NAMALWA (cell line): ENCODE measurements at places on chromosomes 4 and X.

DNA sequence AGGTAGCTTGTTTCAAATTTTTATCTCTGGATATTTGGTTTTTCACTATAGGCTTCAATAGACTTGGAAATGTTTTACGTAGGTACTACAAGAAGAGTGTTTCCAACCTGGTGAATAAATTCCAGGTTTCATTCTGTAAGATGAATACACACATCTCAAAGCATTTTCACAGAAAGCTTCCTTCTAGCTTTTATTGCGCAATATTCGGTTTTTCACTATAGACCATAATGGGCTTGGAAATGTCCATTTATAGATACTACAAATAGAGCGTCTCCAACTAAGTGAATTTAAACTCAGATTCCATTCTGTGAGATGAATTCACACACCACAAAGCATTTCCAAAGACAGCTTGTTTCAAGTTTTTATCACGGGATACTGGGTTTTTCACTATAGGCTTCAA lies 857.7 kb upstream of the HS3ST1 start:
- no peak for DNase-seq

DNA sequence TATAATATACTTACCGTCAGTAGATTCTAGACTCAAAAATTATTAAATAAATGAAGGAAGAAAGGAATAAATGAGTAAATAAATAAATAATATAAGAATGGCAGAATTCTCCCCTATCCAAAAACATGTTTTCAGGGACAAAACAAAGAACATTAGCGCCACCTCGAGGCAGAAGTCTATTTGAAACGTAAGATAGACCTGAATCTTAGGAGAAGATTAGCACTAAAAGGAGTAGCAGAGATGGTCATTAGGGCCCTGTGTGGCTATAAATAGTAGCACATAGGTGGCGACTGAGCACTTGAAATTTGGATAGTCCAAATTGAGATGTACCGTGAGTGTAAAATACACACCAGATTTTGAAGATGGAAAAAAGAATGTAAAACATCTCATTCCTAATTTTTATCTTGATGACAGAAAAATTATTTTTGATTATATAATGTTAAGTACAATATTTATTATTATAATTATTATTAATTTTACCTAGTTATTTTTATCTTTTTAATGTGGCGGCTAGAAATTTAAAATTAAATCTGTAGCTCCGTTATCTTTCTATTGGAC lies 24.3 kb upstream of the SRD5A3 start:
- peak; percentile 82 for DNase-seq

GRCh38 chrX:47097018-47097417 lies 18.8 kb downstream of the RGN start:
- peak; percentile 4 for DNase-seq

- DNase-seq, result no peak
These were observed 128.7 kb upstream of the MID1 start for GRCh38 chrX:10749113-10749512.

DNA sequence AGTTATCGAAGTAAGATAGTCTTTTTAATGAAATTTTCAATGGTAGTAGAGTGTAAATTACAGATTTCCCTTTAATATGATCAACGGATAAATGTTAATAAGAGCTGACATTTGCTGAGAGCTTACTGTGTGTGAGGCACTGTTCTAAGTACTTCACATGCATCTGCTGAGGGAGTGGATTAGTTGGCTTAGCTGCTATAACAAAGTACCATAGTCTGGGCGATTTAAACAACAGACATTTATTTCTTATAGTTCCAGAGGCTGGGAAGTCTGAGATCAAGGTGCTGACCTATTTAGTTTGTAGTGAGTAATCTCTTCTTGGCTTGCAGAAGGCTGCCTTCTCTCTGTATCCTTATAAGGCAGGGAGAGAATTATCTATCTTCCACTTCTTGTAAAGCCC lies 174.3 kb downstream of the CEP135 start:
- no peak for DNase-seq

- no peak for DNase-seq
These were observed 504.3 kb upstream of the ZFP42 start for GRCh38 chr4:187491286-187491685.

DNA sequence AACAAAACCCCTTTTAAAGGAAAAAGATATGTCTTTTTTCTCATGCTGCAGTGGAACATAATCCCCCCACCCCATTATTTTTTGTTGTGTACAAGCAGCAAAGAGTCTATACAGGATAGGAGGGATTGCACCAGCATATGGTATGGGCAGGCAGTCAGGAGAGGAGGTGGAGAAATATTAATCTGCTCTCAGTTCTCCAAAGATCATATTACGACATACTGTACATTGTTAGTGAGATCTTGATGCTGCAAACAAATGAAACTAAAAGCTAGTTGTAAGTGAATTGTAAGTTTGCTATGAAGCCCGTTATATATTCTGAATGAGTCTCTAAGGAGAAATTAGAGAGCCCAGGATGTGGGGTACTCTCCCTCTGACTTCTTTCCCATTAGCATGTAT lies 75.3 kb downstream of the RAPGEF2 start:
- DNase-seq, result peak; percentile 72

GRCh38 chr4:113148925-113149324 lies 99.5 kb downstream of the ANK2 start:
- DNase-seq, result no peak

- no peak for DNase-seq
These were observed 383 bp downstream of the PCYT1B start for GRCh38 chrX:24646745-24647182.

DNA sequence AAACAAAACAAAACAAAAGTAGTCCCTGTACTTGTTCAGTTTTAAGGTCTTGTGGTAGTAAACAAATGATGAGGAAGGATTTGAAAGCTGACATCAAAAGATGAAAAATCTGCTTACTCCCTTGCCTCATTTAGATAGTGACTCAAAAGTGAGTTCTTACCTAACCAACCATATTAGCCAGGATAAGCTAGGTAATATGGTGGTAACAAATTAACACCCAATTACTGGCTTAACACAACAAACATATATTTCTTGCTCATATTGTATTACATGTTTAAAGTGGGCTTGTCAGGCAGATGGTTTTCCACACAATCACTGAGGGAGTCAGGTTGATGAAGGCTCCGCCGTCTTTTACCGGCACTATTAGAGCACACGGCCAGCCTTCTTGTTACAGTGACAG lies 189.7 kb downstream of the PPARGC1A start:
- DNase-seq, result no peak

DNA sequence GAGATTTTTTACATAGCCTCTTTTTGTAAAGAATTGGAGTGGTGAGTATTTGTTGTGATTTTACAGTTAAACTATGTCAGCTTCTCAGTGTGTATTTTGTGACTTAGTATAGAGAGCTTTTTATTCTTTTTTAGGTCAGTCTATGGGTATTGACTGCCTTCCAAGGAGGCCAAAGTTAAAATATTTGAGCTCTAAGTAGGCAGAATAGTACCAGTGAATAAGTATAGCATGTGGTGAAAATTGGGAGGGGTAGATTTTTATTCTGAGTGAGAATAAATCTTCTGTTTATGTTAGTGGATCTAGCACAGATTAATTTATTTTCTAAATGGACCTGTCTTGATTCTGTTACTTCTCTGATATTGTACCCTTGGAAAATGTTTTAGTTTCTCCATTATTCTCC lies 37.5 kb downstream of the HERC3 start:
- no peak for DNase-seq

- no peak for DNase-seq
These were observed 170.9 kb downstream of the COL25A1 start for GRCh38 chr4:109131559-109131958.

- no peak for DNase-seq
These were observed 91.3 kb upstream of the KLHL13 start for GRCh38 chrX:118207831-118208453.

DNA sequence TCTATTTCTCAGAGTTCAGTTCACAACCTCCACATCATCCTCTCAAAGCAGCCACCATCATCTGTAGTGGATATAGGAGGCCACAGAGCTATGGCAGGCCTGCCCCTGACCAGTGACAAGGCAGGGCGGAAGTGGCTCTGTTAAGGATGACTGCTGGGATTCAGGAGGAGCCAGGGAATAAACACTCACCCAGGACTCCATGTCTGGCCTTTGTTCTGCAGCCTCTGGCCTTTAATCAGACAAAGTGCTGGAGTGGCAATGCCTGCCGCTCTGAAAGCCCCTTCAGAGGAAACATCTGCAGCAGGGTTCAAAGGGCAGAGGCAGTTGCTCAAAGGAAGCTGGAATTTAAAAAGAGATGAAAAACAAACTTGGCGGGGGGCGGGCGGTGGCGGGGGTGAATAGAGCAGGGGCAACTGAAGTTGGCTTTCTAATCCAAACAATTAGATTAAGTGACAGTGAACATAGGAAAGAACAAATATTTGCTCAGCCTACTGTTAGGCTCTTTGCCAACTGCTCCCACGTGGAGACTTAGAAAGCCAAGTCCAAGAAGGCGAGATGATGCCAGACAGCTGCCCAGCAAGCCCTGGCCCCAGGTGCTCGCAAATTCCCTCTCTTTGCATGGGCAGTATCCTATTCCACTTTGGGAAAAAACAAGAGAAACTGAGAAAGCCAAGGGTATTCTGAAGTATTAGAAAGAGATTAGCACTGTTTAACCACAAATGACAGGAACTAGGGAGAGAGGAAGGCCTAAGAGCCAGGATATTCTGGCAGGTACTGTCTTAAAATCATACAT lies 5.5 kb downstream of the MPP1 start:
- no peak for DNase-seq

- no peak for DNase-seq
These were observed 48.5 kb upstream of the PRSS48 start for GRCh38 chr4:151228189-151229119.

- peak; percentile 66 for DNase-seq
These were observed 5.3 kb downstream of the APOO start for GRCh38 chrX:23902419-23902818.

- DNase-seq, result no peak
These were observed 159.6 kb upstream of the ANK2 start for GRCh38 chr4:112889619-112890527.

- no peak for DNase-seq
These were observed 213.0 kb upstream of the GK2 start for GRCh38 chr4:79621061-79621460.

DNA sequence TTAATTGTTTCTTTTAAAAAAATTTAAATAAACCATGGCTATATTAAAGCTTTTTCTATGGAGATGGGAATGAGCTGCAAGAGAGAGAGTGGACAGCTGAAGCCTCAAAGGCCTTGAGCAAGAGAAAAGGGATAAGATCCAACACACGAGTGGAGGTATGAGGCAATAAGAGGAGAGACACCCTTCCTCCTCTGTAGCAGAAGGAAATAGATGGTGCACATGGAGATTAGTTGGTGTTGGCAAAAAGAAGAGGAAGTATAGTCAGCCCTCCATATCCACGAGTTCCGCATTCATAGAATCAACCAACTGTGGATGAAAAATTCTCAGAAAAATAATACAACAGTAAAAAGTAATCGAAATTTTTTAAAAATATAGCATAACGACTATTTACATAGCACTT lies 3.2 kb downstream of the CXorf38 start:
- DNase-seq, result peak; percentile 59

- no peak for DNase-seq
These were observed 50.3 kb downstream of the MAML3 start for GRCh38 chr4:140103676-140104075.

GRCh38 chr4:145348291-145348690 lies 133.4 kb upstream of the SMAD1 start:
- DNase-seq, result no peak

GRCh38 chr4:165915215-165915614 lies 42.2 kb downstream of the TLL1 start:
- no peak for DNase-seq

DNA sequence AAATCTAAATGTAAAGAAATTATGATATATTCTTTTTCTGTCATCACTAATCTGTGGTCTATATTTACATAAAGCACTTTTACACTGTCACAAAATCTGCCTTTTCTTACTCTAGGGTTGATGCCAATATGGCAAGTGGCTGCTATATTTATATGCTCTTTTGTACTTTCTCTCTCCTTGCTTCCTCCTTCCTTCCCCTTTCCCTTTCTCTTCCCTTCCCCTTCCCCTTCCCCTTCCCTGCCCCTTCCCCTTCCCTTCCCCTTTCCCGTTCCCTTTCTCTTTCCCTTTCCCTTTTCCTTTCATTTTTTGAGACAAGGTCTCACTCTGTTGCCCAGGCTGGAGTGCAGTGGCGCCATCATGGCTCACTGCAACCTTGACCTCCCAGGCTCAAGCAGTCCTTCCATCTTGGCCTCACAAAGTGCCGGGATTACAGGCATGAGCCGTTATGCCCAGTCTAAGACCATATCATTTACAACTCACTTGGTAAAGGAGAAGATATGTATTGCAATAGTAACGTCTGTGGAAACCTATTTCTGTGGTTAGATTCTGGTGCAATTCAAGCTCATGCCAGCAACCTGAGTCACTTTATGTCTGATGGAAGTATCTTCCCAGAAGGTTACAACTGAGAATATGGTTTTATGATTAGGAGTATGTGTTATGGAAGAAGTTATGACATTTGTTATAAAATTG lies 13.9 kb upstream of the PLAC8 start:
- DNase-seq, result no peak

DNA sequence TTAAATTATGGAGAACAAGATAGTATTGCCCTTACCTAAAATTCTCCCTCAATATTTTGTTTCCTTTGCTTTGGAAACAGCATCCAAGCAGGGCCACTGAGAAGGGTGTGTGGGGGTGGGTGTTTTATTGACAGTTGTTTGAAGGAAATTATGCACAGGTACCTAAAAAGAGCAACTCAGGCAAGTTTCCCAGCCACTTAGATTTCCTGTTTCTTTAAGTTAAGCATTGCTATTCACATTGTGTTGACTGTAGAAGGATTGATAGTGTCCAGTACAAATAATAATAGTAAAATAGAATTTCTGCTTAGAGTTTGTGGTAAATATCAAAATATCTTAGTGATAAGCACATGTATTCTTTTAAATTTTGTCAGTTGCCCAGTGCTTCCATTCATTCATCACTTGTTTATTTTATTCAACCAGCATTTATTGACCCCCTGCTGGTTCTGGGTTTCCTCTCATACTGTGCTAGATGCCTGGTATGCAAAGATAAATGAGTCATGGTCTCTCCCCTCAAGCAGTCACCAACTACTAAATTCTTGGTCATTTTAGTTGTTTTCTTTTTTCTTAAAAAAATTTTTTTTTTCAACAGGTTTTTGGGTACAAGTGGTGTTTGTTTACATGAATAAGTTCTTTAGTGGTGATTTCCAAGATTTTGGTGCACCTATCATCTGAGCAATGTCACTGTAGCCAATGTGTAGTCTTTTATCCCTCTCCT lies 50.0 kb downstream of the GALNT7 start:
- no peak for DNase-seq

GRCh38 chr4:76729460-76729859 lies 168.5 kb downstream of the SOWAHB start:
- DNase-seq, result peak; percentile 21

GRCh38 chr4:77159806-77160205 lies 2.8 kb downstream of the CCNG2 start:
- DNase-seq, result no peak

GRCh38 chrX:12026481-12026880 lies 111.8 kb upstream of the FRMPD4 start:
- no peak for DNase-seq

DNA sequence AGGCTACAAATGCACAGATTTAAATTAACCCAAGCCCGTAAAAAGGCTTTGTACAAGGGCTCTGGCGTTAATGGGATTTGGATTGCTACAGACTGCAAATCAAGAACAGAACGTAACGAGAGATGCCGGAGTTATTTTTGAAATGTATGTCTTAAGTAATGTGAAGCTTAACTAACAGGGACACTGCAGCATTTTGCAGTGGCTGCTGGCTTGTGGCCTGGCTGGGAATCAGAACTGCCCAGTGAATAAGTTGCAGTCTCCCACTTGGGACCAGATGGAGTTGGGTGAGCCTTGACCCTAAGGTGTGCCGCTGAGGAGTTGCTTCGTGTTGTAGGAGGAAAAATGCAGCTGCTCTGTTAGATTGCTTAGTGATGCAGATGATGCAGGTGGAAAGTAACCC lies 318.4 kb downstream of the DHX15 start:
- no peak for DNase-seq

- no peak for DNase-seq
These were observed 93.3 kb downstream of the RASGEF1B start for GRCh38 chr4:81378386-81378785.
